ENCODE measurements at places on chromosomes 3 and 15. TPM values are rescaled to one million over a fixed set of nuclear protein-coding genes. Genes with fewer than 3 reads are reported as not detected.

DNA sequence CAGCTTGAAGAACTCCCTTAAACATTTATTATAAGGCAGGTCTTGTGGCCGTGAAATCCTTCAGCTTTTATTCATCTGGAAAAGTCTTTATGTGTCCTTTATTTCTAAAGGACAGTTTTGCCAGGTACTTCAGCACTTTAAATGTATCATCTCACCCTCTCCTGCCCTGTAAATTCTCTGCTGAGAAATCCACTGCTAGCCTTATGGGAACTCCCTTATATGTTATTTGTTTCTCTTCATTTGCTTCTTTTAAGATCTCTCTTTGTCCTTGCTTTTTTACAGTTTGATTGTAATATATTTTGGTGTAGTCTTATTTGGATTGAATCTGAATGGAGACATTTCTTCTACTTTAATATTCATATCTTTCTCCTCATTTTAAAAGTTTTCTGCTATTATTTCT, 86.7 kb upstream of the RBMS3 start:
- DNase-seq: no peak

The CEP152 gene
- polyA plus RNA-seq: 9.4 TPM

DNA sequence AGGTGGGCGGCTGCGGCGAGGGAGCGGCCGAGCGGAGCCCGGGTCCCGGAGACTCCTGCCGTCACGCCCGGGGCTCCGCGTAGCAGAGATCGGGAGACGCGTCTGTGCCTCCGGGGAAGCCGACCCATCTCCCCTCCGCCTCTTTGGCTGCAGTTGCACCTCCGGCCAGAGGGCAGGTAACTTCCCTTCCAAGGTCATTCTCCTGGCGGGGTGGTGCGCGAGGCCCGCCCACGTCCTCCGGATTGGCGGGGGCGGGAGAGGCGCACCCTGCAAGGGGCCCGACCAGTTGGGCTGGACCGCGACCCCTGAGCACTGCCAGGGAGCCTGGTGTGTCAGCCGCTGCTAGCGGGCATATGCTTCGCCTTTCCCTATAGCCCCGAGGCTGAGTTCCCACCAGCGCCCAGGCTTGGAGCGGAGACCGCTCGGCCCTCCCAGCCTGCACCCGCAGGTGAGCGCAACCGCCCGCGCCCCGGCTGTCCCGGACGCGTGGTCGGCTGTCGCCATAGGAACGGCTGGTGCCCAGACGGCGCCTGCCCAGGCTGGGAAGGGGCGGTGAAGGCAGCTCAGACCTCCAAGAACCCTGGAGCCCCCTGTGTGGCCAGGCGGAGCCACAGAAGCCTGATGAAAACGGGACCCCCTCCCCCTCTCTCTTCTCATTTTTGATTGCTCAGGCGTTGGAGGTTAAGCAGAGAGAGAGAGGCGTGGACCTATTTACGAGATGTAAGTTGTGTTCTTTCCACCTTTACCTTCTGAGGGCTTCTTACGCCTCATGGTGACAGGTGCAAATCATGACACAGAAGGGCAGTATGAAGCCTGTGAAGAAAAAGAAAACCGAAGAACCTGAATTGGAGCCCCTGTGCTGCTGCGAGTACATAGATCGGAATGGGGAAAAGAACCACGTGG, 453 bp downstream of the ZDHHC23 start:
- peak; percentile 34 for DNase-seq

DNA sequence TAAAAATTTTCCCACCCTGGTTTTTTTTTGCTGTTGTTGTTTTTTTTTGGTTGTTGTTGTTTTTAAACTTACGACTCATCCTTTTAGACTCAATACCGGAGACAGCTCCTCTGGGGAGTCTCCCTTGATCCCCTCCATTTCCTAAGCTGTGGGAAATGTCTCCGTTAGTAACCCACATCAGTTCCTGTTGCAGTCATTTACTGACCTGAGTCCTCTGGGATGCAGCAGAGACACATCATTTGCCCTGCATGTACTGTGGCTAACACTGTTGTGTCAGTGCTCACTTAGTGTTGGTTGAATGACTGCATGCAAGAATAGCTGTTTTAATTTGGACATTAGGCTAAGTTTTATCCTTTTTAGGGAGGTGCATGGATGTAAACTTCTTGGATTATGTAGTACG, 83.8 kb downstream of the MBNL1 start:
- DNase-seq: no peak

The NR2E3 gene
- polyA plus RNA-seq: 0.31 TPM

- DNase-seq: no peak
Observed at GRCh38 chr15:80507131-80507530, 102.9 kb downstream of the ARNT2 start.

GRCh38 chr15:95591886-95592285, 738.6 kb upstream of the NR2F2 start:
- DNase-seq: no peak

The CFAP100 gene
- 0.84 TPM for polyA plus RNA-seq

The RTP1 gene
- not detected for polyA plus RNA-seq
